ENCODE measurements at places on chromosomes 7 and 10.

DNA sequence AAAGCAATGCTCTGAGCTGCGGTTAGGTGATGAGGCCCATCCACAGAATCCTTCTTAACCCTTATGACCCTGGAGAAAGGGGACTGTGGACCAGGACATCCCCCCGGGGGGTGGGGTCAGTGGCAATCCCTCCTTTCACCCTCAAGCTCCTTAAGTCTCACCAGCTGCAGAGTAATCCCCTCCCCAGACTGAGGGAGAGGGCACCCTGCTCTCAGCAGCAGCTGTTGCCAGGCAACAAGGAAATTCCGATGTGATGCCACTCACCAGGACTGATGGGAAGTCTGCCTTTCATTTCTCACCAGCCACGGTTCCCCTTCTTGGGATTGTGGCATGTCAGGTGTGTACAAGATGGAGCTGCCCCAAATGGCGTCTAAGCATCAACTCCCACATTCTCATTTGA is 129.6 kb downstream of the DOCK1 start:
- no peak for DNase-seq

DNA sequence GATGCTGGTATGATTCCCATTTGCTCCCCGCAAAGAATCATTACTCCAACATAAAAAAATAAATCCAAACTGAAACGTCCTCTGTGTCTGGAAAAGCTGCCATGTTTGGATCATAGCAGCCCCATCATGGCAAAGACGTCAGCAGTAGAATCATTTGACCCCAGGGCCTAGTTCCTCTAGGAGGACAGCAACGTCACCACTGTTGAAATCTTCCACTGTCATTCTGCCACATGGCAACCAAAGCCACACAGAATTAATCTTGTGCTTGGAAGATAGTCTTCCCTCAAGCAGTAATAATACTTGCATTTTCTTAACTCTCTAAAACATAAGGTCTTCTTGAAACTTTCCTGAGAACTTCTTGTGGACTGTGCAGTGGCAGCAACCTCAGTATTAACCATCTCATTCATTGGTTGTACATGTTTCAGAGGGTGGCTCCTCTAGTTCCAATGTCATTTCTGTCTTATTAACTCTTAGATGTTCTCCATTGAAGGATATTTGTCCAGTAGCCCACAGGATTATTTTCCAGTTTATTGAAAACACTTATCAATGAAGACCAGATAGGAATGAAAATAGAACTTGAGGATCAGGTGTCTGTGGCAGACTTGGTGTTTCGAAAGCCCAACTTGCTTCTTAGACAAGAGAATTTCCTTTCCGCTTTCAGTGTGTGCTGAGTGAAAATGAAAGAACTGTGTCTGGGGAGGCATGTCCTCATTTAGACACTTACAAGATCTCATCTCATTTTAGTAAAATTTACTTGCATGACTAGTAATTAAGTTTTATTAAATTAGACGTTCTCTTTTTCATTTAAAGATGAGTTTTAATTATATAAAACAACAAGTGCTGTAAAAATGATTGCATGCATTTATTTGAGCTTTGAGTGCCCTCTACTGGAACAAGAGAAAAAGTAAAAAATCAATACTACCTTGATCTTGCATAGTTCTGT is 28.9 kb upstream of the INHBA start:
- DNase-seq: no peak

DNA sequence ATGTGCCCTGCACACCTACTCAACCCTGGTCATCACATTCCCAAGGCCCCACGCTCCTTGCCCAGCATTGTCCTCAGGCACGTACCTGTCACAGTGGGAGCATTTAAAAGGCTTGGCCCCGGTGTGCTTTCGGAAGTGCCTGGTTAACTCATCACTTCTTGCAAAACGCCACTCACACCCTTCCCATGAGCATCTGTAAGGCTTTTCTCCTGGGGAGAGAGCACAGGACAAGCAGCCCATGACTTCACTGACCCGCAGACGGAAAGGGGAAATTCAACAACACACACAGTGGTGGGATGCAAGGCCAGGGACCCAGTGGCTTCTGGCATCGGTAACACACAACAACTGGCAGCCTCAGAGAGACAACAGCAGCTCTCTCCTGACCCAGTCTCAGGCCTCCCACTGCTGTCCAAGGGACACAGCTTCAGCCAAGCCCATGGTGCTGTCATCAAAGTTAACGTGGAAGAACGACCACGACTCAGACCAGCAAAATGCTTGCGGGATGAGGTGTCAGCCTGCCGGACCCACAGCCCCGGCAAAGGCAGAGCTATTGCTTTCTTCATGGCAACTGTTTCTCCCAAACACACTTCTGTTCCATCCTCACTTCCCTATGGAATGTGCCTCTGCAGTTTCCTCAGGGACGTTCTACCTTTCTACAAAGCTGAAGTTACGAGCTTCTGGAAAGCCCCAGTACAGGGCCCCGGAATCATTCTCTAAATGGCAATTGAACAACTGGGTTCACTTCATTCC is 4.8 kb downstream of the KLF6 start:
- DNase-seq: no peak

GRCh38 chr7:45435846-45436245 is 138.3 kb upstream of the ADCY1 start:
- no peak for DNase-seq

- DNase-seq: no peak
Observed at GRCh38 chr7:50974240-50974639, 191.5 kb upstream of the GRB10 start.

- no peak for DNase-seq
Observed at GRCh38 chr7:73316521-73316920, 7.9 kb upstream of the NSUN5 start.

DNA sequence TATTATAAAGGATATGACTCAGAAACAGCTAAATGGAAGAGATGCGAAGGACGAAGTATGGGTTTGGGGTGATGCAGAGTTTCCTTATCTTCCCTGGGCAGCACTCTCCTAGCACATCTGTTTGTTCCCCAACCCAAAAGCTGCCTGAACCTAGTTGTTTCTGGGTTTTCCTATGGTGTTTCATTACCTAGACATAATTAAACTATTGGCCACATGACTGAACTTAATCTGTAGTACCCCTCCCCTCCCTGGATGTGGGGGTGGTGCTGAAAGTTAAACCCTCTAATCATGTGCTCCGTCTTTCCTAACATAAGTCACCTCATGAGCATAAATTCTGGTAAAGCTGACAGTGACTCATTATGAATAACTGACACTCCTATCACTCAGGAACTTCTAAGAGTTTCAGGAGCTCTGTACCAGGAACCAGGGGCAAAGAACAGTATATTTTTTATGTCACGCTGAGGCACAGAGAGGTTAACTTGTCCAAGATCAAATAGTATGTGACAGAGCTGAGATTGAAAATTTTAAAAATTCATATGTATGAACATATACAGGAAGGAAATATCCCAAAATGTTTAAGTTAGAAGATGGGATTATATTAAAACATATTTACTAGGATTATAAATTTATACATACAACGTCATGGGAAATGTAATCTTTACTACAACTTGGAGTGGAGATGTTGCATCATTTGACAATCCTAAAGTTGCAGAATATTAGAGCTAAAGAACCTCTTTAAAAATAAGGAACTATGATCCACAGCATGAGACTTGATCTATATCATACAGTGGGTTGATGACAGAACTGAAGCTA is 4.8 kb downstream of the STRIP2 start:
- DNase-seq: no peak

- DNase-seq: no peak
Observed at GRCh38 chr10:37703833-37704382, 153.5 kb downstream of the ZNF248 start.

- DNase-seq: no peak
Observed at GRCh38 chr7:97317575-97317974, 200.1 kb downstream of the SDHAF3 start.

DNA sequence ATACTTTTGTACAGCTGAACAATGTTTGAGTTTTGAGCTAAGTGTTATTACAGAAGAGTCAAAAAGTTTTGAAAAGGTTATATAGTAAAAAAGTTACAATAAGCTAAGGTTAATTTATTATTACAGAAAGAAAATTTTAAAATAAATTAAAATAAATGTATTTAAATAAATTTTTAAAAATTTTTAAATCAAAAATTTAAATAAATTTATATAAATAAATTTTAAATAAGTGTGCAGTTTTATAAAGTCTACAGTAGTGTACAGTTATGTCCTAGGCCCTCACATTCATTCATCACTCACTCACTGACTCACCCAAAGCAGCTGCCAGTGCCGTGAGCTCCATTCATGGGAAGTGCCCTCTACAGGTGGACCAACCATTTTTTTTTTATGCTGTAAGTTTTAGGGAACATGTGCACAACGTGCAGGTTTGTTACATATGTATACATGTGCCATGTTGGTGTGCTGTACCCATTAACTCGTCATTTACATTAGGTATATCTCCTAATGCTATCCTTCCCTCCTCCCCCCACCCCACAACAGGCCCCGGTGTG is 462.9 kb upstream of the ZMIZ1 start:
- DNase-seq: no peak

DNA sequence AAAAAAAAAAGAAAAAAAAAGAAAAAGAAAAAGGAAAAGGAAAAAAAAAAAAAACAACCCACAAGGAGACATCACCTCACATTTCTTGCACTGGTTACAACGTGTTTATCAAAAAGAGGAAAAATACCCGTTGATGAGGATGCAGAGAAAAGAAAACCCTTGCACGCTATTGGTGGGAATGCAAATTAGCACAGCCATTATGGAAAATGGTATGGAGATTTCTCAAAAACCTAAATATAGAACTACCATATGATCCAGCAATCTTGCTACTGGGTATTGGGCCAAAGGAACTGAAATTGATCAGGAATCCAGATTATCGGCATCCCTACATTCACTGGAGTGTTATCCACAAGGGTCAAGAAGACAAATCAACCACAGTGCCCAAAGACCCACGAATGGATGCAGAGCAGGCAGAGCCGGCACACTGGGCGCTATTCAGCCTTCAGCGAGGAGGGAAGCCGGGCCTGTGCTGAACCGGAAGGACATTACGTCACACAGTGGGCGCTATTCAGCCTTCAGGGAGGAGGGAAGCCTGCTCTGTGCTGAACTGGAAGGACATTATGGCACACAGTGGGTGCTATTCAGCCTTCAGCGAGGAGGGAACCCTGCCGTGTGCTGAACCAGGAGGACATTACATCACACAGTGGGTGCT is 258.7 kb downstream of the ZMYND11 start:
- DNase-seq: no peak

- peak; percentile 28 for DNase-seq
Observed at GRCh38 chr7:35537067-35538023, 157.6 kb downstream of the HERPUD2 start.

DNA sequence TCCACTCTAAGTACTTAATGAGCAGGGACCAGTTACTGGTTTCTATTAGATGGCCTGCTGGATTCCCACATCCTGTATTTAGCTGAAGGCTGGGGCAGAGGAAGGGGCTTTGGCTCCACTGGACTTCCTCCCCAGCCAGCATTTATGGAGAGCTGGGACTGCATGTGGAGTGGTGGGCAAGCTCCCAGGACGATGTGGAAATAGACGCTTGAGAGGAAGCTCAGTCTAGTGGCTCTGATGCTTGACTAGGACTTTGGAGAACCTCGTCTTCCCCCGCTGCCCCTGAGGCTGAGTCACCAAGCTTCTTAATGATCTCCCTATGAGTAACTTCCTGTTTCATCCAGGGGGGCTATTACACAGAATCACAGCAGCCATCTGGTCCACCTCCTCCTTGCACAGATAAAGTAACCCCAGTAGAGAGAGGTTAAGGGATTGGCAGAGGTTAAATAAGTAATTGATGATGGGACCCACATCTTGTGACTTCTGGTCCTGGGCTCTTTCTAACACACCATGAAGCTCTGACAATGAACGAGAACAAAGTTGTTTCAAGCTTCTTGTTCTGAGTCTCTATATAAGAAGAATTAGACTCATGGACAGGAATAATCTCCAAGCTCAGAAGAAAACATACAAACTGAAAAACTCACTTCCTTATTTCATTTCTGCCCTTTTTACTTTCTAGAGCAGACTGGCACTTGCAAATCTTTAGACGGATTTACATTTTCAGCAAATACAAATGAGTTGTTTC is 126.2 kb downstream of the PRPF18 start:
- DNase-seq: peak; percentile 56

GRCh38 chr10:132110111-132110521 is 44.4 kb downstream of the JAKMIP3 start:
- no peak for DNase-seq

DNA sequence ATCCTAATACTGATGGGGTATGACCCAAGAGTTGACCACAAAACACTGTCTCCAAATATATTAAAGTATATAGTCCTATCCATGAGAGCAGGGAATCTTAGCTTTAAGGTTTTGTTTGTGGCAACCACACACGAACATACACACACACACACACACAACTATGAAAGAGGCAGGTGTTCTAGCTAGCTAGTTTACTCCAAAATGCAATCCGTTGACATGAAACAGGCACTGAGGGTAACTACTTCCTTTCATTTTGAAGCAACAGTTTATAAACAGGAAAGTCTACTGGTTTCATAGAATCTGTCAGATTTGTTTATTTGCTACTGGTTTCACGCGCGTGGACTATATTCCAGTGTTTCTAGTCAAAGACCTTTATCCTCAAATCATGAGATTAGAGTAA is 14.8 kb downstream of the HTR5A start:
- no peak for DNase-seq

GRCh38 chr10:132674311-132674710 is 111.6 kb downstream of the NKX6-2 start:
- DNase-seq: no peak

GRCh38 chr7:51732951-51733350 is 416.3 kb upstream of the COBL start:
- DNase-seq: no peak

DNA sequence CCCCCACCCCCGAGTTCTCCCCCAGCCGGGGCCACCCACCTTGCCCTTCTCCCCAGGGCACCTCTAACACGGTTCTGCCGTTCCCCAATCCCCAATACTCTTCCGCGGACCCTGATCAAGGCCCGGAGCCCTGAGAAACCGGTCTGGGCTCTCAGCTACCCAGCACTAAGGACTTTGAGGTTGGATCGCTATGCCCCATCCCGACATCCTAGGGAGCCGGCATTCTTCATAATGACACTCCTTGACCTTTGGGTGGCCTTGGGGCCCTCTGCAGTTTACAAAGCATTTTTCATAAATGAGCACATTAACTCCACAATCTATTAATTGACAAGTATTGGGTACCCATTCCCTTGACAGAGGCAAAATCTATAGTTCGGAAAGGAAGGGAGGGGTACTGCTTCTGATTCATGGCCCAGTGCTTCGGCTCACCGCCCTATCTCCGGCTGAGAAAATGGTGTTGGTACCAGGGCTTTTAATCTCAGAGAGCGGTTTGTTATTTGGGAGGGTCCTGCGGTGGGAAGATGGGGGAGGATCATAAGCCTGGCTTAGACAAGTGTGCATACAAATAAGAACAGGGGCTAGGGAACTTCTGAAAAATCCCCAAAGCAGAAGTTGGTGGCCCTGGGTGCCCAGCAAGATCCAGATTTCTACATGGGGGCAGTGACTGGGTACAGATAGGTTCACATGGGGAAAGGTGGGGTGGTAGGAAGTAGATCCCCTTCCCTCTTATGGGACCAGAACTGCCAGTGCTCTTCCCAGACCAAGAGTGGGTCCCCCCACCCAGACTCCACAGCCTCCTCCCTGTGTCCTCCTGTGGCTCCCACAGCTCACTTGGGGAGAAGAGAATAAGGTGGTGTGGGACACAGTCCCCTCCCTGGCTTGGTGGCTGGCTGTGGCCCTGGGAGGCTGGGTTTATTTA is 3.2 kb downstream of the IMPDH1 start:
- no peak for DNase-seq

All from NCI-H446 treated with DMSO at 0.1 percent for 48 hours (cell line).